ENCODE measurements at places on chromosomes 1 and 21.

- DNase-seq, result peak; percentile 56
These were observed 36.8 kb upstream of the DUSP10 start for GRCh38 chr1:221778535-221779142.

DNA sequence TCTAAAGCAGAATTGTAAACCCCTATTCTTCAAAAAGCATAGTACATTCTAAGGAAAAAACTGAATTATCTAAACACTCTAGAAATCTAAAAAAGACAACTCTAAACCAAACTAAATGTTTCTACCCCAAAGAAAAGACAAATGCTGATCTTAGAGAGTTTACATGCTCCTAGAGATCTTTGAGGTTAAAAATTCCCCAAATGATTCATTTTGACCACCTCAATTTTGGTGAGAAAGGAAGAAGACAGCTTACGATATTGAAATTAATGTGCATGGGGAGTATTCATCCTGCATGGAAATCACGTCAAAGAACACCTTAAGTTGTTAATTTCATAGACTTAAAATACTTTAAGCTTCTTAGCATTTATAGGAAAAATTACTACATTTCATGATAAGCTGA, 377.8 kb upstream of the RUNX1 start:
- no peak for DNase-seq

DNA sequence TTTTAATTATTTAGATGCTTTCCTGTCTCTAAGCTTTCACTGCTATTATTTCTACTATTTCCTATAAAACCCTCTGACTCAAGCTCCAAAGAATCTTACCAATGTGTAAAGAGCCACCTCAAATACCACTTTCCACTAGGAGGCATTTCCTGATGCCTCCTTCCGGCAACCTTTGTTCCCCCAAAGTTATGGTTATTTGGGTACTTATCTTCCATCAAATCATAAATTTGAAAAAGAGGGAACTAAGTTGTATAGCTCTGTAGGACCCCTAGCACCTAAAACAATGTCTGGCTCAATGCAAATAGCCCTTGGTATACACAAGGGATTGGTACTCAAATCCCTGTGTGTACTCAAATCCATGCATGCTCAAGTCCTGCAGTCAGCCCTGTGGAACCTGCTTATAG, 79.6 kb downstream of the NME7 start:
- no peak for DNase-seq

DNA sequence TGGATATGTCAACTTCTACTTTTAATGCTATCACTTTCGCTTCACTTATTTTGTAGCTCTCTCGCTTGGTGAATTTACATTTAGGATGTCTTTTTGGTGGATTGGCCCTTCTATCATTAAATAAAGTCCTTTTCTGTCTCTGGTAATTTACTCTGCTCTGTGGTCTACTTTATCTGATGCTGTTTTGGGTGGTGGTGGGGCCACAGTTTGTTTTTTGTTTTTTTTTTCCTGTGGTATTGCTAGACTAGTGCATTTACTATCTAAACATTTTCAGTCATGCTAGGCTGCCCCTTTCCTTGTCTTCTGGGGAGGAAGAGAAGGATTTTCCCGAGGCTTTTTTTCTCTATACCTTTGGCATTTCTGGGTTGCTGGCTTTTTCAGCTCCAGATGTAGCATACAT, 18.1 kb upstream of the FCRLA start:
- no peak for DNase-seq

- DNase-seq, result no peak
These were observed 118.5 kb downstream of the ITSN1 start for GRCh38 chr21:33760641-33761440.

GRCh38 chr1:10890491-10891071, 94.1 kb upstream of the CASZ1 start:
- no peak for DNase-seq

DNA sequence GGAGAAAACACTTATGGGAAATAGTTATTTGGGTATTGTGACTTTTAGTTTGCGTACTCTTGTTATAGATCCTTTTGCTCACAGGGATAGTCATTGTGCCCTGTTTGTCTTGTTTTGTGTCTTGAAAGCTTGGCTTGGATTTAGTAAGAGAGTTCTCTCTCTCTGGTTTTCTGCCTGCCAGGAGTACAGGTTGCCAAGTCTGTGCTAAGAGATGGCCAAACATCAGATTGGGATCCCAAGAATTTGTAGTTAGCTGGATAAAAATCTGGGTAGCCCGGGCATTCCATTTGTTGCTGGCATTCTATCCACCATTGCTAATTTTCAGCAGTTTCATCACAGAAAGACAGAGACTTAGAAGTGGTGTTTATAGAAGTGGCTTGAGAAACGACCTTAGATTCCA, 222.2 kb downstream of the NRIP1 start:
- no peak for DNase-seq

DNA sequence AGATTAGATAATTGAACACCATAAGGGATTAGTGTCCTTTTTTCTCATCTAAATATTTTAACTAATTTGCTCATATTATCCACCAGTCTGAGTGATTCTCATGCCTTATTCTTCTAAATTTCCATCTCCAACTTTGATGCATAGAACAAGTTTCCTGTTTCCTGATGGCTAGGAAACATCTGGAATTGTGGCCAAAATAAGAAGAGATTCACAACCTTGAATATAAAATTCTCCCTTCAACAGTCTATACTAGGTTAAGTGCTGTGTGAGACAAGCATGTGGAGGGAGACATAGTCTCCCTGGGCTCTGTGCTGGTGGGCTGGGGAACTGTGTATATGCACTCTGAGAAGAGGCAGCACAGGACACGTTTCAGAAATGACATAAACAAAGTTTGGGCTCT, 21.6 kb upstream of the ROR1 start:
- DNase-seq, result no peak

DNA sequence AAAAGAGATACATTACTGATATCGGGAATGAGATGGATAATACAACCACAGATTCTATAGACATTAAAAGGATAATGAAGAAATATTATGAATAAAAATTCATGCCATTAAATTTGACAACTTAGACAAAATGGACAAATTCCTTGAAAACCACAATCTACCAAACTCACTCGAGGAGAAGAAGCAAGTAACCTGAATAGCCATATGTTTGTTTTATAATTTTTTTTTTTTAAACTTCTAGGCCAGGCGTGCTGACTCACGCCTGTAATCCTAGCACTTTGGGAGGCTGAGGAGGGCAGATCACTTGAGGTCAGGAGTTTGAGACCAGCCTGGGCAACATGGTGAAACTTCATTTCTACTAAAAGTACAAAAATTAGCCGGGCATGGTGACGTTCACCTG, 327.9 kb downstream of the VAV3 start:
- no peak for DNase-seq

DNA sequence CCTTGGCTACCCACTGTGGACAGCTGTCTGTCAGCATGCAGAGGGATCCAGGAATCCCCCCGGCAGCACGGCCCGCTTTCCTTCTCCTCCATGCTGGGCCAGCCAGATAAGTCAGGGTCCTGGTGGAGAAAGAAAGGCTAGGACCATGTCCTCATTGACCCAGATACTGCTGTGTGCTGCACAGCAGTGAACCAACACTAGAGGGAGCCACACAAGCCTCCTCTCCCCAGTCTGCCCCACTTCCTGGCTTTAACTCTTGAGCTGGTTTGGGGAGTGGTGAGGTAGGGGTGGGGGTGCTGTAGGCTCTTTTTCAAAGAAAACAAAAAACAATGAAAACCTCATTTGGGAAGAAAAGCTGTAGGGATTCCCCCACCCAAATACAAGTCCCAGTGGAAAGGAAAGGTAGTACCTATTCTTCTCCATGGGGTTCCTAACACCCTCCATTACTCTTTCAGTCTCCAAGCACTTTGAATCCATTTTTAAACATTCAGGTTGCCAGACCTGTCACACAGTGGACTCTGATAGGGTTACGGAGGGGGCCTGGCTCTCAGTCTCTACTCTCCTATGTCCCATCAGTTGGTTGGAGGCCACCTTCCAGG, 84.9 kb upstream of the CD1D start:
- DNase-seq, result peak; percentile 61

DNA sequence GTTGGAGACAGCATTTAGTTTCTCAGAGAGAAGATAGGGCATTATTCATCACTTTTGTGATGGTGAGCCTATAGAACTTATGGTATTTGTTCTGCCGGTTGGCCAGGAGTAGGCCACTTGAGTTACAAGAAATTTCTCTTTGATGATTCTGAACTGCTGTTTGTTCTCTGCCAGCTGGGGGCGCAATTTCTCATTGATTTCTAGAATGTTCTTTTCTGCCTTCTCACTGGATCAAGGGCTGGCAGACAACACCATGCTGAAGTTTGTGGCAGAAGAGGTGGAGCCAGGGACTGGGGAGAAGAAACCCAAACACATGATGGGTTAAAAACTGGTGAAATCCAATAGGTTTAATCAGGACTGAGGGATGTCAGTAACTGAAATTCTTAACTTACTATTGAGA, 360.6 kb downstream of the FAM72C start:
- peak; percentile 6 for DNase-seq

DNA sequence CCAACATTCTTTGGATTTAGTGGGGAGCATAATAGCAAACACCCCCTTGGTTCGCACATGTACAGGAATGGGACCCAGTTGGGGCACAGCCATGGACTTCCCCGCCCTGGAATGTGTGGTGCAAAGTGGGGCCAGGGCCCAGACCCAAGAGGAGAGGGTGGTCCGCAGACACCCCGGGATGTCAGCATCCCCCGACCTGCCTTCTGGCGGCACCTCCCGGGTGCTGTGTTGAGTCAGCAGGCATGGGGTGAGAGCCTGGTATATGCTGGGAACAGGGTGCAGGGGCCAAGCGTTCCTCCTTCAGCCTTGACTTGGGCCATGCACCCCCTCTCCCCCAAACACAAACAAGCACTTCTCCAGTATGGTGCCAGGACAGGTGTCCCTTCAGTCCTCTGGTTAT, 21.8 kb downstream of the UQCRHL start:
- DNase-seq, result no peak

GRCh38 chr1:111241797-111242196, 14.3 kb downstream of the CHI3L2 start:
- no peak for DNase-seq

DNA sequence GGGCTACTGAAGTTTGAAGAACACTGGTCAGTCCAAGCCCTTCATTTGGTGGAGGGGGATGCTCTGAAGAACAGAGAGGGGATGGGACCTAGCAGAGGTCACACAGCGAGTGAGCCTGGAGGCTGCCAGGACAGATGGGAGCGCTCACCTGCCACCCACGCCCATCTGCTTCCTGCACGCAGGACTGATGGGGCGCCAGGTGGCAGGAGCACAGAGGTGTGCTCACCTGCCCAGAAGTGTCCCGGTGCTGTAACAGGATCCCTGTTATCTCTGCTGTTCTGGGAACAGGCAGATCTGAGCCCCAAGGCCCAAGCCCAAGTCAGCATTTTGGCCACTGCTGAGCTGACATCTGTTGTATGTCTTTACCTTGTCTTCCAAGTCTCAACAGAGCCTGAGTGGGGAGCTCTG, 40.5 kb downstream of the EPHB2 start:
- DNase-seq, result no peak

- no peak for DNase-seq
These were observed 3.7 kb downstream of the KAZN start for GRCh38 chr1:14602136-14602535.

GRCh38 chr1:38456531-38456876, 403.1 kb downstream of the RRAGC start:
- DNase-seq, result no peak

- DNase-seq, result peak; percentile 59
These were observed 31.1 kb upstream of the UAP1 start for GRCh38 chr1:162530307-162530987.

- DNase-seq, result no peak
These were observed 7.0 kb downstream of the NFIA start for GRCh38 chr1:61089338-61089737.

DNA sequence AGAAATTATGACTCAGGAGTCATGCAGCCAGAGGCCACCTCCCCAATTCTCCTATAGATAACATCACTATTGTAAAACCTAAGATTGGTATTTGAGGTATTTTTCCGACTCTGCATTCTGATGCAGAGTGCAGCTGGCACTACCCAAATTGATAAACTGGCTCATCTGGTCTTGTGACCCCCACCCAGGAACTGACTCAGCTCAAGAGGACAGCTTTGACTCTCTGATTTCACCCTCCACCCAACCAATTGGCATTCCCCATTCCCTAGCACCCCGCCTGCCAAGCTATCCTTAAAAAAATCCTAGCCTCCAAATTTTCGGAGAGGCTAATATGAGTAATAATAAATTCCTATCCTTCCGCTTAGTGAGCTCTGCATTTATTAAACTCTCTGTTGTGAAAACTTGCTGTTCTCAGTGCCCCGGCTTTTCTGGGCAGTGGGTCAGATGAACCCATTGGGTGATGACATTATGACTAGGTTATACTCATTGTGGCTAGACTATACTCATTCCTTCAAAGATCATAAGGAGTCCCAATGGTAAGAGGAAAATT, 39.4 kb upstream of the EPS15 start:
- DNase-seq, result no peak

GRCh38 chr1:17674726-17675500, 80.2 kb upstream of the ACTL8 start:
- DNase-seq, result peak; percentile 47

- no peak for DNase-seq
These were observed 62.1 kb downstream of the GNG12 start for GRCh38 chr1:67771152-67771551.

DNA sequence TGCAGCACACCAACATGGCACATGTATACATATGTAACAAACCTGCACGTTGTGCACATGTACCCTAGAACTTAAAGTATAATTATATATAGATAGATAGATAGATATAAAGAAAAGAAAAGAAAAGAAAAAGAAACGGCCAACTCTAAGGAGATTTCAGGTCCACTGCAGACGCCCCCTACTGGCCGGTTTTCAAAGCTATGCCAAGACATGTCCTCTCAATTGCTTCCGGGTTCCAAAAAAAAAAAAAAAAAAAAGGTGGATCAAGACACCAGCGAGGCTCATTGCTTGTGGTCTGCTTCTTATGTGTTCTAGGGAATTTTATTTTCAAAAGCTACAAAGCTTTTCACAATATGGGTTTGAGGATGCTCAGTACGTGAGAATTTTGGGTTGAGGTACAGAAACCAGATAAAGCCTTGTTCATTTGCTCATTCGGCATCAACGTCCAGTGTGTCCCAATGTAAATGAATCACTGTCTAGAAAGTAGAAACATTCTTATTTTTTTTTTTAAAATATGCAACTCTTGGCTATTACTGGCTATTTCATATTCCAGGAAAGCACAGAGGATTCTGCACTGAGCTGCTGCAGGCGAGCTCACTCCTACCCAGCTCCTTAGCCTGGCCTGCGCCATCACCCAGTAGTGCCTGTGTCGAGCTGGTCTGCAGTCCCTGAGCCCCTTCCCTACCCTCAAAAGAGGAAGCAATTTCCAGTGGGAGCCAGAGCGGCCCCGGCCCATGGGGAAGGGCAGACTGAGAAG, 643.0 kb downstream of the KIF26B start:
- peak; percentile 40 for DNase-seq

- DNase-seq, result no peak
These were observed 278.2 kb downstream of the PTPRU start for GRCh38 chr1:29514361-29515169.

GRCh38 chr1:88680471-88680870, 3.6 kb upstream of the PKN2 start:
- DNase-seq, result no peak

DNA sequence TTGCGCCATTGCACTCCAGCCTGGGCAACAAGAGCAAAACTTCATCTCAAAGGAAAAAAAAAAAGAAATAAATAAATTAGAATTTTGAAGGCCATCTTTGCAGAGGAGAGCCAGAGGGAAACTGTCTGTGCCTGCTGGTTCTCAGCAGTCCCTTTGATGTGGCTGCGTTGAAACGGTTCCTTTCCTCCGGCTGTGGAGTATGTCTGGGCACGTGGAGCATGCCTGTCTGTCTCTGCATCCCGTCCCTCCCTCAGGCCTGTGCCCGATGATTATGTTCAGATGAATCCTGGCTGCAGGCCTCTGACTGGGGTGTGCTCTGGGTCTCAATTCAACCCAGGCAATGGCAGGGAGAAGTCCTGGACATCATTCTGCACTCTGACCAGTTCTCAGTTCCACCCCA, 33.4 kb downstream of the KIAA1614 start:
- DNase-seq, result no peak

Measured in suppressor macrophage treated with lipopolysaccharide for 4 hours (primary cell).